HS-5 (cell line): ENCODE measurements at places on chromosomes 3 and 15.
A peak's percentile ranks its signal among the peaks of the same experiment; 100 is the strongest.

DNA sequence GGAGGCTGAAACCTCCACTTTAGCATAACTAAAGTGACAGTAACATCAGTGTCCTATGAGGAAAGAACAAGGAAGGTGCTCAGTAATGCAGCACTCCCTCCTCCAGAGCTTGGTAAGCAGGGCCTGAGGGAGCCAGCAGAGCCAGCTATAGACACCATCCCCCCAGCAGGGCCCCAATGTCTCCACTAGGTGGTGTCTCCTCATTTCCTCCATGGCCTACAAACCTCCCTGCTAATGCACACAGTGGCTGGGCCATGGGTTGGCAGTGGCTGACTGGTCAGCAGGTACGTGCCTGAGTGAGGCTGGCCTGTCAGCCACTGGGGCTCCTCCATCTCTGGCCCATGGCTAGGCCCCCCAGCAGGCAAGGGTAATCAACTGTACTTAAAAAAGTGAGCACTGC, 13.6 kb downstream of the MRPS25 start:
- DNase-seq = no peak

DNA sequence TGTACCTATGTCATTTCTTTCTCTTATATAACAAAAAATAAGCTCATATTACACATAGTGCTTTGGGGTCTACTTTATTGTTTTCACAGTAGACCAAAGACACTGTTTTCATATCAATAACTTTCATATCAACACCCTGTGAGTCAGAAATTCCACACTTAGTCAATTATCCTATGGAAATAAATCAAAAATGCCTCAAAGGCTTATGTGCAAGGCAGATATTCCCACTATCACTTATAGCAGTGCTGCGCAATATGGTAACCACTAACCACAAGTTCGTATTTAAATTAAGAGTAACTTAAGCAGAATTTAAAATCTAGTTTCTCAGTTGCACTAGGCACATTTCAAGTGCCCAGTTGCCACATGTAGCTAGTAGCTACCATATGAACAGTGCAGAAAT, 15.9 kb downstream of the SCG3 start:
- no peak for DNase-seq

- no peak for DNase-seq
Measured at GRCh38 chr15:76163457-76164295, 103.9 kb downstream of the TMEM266 start.

DNA sequence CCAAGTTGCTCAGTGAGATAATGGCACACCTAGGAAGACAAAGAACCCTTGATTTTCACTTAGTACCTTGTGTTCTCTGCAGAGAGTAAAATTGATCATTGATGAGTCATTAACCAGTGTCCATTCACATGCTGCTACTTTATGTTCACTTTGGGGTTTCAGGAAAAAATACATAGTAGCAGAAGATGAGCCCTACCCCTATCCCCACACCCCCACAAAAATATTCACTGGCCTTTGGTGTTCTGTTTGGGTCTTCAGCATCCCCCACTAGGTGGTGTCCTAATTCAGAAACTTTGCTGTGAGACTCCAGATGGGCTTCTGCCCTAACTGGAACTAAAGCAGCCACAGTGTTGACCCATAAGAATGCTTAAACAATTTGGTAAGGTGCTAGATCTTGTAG, 178.8 kb downstream of the KLHL25 start:
- DNase-seq = no peak

DNA sequence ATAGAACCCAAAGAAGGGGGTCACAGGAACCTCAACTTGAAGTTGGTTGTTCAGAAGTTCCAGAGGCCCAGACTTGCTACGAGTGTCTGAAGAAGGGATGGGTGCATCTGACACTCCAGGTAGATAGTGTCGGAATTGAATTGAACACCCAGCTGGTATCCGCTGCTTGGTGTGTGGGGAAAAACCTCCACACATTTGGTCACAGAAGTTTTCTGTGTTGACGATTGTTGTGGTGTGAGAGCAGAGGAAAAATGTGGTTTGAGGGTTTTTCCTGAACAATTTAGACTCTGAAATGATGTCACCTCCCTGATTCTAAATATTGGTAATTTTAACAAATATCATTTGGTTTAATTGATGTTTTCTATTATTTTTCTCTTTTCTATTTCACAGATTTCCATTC, 218.8 kb upstream of the CTNNB1 start:
- DNase-seq = no peak

DNA sequence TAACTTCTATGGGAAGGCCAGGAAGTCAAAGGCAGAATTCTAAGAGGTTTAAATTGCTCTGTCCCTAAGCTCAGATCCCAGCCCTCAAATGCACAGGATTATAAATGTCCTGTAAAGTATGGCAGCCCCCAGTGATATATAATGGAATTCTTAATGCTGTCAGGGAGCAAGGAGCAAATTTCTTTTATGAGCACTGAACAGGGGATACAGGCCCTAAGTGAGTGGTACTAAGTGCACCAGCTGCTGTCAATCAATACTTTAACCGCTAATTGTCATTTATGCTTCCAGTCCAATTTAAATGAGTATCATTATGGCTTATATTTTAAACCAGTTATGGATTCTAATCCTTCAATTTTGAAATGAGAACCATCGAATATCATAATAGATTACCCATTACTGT, 4.7 kb downstream of the SLC9A9 start:
- no peak for DNase-seq

- no peak for DNase-seq
Measured at GRCh38 chr3:114800272-114801031, 346.6 kb downstream of the ZBTB20 start.

DNA sequence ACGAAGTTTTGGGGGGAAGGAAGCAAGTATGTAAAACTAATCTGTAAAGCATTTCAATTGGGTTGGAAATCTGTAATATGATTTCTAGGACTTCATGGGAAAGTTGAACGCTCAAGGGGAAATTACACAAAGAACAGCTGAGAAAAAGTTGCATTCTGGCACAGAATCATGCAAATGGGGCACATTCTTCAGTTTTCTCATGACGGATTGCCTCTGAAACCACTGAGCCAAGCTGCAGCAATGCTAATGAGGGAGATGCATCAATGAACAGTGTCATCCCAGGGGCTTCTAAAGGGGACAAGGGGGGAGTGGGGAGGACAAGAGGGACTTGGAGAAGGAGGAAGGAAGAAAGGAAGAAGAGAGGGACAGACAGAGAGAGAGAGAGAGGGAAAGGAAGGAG, 291.4 kb upstream of the ATP11B start:
- no peak for DNase-seq

DNA sequence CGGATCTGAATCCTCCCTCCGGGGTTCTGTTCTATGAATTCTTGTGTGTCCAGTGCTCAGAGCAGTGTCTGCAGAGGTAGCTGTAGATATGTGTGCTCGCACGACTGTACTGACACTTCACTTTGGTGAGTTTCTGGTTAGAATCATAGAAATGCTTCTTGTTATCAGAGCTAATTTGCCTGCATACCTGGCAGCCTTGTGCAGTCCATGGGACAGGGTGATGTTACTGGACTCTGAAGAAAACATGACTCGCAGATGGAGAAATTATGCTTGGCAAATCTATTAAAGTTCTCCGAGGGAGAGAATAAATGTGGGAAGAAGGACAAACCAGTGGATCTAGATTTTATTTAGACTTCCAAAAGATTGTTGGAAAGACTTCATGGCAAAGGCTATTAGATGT, 12.2 kb downstream of the CGNL1 start:
- no peak for DNase-seq

DNA sequence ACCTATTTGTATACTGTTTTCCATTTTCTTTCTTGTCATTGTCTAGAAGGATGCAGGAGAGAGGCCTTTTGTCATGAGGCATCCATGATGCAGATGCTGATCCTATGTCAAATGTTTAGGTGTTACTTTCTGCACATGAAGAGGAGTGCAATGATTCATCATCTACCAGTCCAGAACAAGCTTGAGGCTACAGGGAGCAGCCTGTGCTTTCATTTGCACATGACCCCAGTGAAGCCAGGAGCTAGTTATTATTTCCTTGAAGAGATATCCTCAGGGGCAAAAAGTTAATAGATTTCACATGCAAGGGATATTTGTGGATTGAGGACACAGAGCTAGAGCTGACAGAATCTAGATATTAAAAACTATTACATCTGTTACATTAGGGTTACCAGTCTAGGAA, 204.4 kb upstream of the TGFBR2 start:
- no peak for DNase-seq

GRCh38 chr3:74107451-74107850, 482.7 kb upstream of the PDZRN3 start:
- DNase-seq = no peak

DNA sequence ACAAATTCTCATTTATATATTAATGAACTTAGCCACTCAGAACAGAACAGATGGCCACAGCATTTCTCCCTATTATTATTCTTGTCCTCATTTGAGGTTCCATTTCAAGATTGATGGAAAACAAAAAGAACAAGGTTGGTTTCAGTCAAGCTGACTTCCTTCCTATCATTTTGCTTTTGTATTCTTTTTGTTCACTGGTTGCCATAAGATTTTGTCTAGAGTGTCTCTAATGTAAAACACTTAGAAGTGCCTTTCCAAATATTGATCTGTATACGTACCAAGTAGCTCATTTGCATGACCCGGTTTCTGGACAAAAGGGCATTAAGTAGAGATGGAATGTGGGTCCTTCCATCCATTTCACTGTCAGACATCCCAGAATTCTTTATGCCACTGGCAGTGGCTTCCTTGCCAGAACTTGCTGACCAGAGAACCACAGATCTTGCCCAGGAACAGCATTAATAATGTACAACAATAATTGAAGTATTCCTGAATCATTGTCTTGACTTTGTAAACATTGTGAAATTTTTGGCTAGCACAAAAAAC, 63.8 kb downstream of the PEX5L start:
- no peak for DNase-seq

GRCh38 chr15:37009288-37009687, 91.1 kb downstream of the MEIS2 start:
- DNase-seq = no peak

GRCh38 chr15:27686369-27686768, 412.7 kb downstream of the OCA2 start:
- DNase-seq = peak; percentile 3

- no peak for DNase-seq
Measured at GRCh38 chr3:143147707-143148106, 28.1 kb downstream of the CHST2 start.

- no peak for DNase-seq
Measured at GRCh38 chr15:90227336-90227735, 6.4 kb downstream of the CIB1 start.

GRCh38 chr15:97989299-97989698, 28.8 kb downstream of the ARRDC4 start:
- no peak for DNase-seq

GRCh38 chr3:79406175-79406574, 361.6 kb downstream of the ROBO1 start:
- DNase-seq = no peak

GRCh38 chr3:42023380-42023779, 61.5 kb upstream of the ULK4 start:
- DNase-seq = no peak

GRCh38 chr3:73586628-73587027, 38.1 kb downstream of the PDZRN3 start:
- DNase-seq = no peak

- no peak for DNase-seq
Measured at GRCh38 chr15:101008158-101009139, 89.3 kb downstream of the LRRK1 start.

DNA sequence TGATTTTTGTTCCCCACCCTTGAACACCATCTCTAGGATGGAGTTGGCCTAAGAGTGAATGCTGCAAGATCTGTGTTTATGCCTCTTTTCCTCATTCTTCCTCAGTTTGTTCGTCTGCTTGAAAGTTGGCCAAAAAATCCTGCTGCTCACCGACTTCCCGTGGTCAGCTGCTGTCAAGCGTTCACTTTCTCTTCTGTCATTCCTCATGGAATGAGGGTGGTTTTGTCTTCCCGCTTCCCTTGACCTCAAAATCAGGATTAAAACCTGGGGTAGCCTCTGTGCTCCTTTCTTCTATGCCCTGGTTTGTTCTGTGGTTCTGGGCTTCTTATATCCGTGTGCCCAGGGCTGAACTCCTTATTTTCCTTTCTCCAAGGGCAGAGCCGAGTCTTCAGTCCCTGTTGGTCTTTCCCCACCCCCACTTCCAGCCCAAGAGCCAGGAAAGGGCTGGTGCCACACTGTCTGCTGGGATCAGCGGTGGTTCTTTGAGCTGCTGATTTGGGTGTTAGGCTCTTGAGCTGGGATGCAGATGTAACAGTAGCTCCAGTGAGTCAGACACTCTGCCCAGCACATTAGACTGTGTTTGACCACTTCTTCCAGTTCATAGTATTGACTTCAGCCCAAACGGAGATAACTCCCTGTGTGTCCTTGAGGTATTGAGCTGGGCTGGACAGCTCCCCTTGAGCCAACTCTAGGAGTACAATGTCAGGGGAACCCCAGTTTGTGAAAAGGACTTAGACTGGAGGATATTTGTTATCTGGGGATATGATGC, 2.3 kb downstream of the SERF2 start:
- no peak for DNase-seq

DNA sequence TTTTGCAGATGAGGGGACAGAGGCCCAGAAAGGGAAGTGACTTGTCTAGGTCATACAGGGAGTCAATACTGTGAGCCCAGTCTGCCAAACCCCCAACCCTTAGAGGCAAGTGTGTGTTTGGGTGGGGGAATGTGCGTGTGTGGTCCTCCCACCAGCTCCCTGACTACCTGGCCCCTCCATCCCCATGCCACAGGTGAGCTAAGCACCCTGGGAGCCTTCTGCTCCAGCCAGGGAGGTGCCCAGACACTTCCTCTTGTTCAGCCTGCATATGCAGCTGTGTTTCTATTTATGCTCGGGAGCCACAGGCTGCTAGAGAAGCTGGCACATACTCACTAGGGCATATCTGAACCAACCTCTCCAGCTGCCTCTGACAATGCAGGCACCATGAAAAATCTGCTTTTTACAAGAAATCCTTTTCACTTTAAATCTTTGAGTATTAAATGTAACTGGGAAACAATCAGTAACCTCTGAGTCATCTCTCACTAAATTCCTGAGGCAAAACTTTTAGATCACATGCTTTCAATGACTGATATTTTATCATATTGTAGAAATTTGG, 20.7 kb downstream of the TBC1D2B start:
- no peak for DNase-seq

GRCh38 chr15:73620078-73620477, 13.1 kb downstream of the NPTN start:
- no peak for DNase-seq

- DNase-seq = no peak
Measured at GRCh38 chr3:113668015-113668414, 28.4 kb downstream of the USF3 start.

DNA sequence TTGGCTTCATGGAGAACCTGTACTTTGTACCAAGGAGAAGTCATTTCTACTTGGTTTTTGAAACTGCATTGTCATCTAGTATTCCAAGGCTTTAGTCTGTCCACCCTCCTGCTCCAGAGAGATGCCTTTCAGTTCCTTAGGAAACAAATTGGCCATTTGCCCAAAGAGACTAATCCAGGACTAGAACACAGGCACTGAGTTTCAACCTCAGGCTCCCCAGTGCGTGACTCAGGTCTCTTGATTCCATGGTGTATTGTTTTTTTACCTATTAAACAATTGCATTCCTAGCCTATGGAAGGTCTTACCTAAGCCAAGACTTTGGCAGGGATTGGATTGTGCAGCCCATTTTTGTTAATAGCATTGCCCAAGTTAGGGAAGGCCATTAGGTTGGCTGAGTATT, 214.8 kb upstream of the CTDSPL start:
- no peak for DNase-seq
